GM12865 (cell line): ENCODE measurements at places on chromosomes 1 and 21.

DNA sequence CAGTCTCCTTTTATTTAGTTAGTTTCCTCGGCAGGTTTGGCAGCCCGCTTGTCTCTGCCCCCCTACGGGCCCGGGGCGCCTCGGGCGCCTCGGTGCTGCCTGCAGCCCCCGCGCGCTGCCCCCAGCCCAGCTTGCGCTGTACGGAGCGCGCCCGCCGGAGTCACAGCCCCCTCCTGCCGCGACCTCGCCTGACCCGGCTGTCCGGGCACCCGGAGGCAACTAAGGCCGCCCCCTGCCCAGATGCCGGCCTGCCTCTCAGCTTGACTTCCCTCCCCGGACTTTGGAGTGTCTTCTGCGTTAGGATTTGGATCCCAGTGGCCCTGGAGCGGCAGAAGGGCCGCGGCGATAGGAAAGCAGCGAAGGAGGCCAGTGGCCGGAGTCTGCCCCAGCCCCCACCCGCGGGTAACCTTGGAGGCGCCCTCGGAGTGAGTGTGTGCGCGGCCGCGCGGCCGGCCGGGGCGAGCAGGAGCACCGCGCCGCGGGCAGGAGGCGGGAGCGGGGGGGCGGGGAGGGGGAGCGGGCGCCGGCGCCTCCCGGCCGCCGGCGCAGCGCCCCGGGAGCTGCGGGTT lies 7.6 kb downstream of the CDKN2C start:
- peak; percentile 77 for DNase-seq

DNA sequence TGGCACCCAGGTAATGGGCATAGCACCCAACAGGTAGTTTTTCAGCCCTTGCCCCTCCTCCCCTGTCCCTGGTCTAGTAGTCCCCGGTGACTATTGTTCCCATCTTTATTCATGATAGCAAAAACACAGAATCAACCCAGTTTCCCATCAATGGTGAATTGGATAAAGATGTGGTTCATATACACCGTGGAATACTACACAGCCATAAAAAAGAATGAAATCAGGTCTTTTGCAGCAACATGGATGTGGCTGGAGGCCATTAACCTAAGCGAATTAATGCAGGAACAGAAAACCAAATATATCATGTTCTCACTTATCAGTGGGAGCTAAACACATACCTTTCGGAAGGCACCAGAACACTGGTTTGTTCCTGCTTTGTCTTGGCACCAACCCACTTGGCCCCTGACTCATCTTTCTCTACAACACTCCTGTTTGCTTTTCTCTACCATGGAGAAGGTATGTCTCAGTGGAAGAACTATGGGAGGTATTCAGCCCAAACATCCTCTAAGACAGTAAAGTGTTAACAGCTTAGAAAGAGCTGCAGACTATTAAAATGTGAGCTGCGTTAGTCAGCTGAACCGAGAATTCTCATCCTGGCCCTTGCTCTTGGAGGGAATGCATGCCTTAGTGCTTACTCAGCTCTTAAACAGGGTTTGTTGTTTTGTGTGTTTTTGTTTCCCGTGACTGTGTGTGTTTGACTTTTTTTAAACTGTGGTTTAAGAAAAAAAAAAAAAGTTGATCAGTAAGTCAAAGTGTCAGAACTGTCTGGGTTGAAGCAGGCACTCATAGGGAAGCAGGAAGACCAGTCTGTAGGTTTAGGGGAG lies 203.0 kb downstream of the TOMM20 start:
- peak; percentile 32 for DNase-seq

DNA sequence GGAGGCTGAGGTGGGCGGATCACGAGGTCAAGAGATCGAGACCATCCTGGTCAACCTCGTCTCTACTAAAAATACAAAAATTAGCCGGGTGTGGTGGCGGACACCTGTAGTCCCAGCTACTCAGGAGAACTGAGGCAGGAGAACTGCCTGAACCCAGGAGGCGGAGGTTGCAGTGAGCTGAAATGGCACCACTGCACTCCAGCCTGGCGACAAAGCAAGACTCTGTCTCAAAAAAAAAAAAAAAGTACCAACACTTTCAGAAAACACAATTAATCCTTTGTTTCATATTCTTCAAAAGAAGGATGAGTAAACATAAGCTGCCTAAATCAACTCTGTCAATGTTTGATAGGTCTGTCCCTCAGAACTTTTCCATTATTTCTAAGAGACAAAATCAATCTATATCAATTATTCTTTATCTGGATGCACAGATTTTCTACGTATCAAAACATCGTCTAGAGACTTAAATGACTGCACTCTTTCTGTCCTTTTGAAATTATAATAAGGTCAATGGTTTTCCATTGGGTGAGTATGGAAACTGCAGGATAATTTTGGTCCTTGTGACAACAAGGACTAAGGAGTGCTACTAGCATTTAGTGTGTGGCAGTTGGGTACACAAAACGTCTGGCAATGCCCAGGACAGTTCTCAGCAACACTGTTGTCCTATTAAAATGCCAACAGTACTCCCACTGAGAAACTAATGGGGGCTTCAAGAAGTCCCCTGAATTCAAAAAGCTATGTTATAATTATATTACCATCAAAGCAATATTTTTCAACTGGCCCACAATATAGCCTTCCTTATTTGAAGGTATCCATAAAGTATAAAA lies 40.7 kb downstream of the LPGAT1 start:
- no peak for DNase-seq

DNA sequence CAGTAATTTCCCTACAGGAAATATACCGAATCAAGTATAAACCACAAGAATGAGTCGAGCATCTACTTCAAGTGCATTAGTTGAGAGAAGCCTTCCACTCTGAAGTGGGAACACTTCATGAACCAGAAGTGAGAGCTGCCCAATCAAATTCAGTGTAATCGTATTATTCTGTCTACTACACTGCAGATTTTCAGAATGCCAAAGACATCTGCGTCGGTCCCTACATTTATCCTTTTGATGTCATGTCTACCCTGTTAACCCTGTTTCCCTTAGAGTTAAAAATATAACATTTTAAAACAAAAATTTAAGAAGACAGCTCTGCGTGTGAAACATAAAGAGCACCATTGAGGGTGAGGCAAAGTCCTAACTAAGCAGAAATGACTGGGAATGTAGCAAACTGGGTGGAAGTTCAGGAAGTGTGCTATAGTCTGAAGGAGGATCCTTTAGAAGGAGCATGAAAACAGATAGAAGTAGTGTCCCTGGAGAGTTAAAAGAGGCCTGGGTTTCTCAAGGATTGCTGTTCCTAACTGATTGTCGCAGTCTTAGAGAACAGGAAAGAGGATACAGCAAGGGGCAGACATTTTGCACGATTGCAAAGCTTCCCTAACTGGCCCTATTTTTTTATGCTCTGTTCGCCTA lies 291.2 kb downstream of the PTPRC start:
- no peak for DNase-seq

DNA sequence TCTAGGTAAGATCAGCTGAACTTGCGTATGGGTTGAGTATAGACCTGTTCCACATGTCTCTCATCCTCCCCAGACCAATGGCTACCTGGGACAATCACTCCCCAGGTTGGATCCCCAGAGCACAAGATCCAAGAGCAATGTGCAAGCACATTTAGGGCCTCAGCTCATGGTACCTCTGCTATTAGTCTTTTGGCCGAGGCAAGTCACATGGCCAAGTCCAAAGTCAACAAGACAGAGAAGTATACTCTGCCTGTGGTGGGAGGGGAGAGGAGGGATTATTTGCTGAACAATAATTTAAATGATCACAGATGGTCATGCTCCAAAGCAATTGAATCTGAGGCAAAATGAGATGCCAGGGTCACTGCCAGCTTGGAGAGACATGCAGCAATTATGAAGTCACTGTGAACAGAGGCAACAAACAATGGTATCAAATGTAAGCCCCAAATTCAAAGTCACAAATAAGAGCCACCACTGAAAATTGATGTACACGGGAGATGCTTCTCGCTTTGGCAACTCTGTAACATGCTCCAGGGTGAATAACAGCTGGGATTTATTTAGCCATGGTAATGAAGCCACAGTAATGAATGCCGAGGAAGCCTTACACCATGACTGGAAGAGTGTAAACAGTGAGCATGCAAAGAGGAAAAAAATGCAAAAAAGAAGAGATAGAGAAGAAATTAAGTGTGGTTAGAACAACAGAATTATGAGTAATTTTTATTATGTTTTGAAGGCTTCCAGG lies 149.1 kb downstream of the ZNF281 start:
- no peak for DNase-seq

- DNase-seq, result no peak
Measured at GRCh38 chr1:37724575-37724974, 32.3 kb downstream of the CDCA8 start.

- no peak for DNase-seq
Measured at GRCh38 chr1:229388897-229389580, 44.9 kb downstream of the ACTA1 start.

GRCh38 chr1:60280256-60280655 lies 206.7 kb upstream of the C1orf87 start:
- DNase-seq, result no peak

DNA sequence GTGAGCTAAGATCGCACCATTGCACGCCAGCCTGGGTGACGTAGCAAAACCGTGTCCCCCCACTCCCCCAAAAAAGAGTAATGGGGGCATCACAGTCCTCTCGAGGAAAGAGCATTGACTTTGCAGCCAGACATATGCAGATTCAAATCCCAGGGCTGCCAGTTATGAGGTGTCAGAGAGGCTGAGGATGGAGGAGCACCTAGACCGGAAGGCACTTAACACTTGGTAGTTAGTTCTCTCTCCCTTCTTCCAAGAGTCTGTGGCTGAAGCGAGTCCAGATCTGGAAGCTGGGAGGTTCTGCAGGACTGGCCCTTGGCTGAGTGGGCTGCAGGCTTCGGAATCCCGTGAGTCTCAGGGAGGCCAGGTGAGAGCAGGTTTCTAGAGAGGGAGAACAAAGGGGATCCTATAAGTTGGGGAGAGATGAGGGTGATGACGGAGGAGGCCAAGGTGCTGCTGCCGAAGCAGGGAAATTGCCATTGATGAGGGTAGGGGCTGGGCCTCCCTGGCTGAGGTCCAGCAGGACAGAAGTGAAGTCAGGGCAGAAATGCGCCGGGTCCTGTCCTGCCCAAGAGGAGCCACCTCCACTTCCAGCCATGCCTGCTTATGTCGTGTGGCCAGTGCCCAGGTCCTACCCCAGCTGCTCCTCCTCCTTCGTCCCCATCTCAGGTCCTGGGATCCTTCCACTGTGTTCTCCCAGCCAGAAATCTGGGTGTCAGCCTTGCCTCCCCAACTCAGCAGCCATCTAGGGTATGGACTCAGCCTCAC lies 13.3 kb upstream of the SPOCD1 start:
- DNase-seq, result no peak
